ENCODE measurements at places on chromosomes 6 and 20.
A peak's percentile ranks its signal among the peaks of the same experiment; 100 is the strongest.

- DNase-seq = no peak
These were observed 97.3 kb downstream of the TBC1D32 start for GRCh38 chr6:121236984-121237383.

- DNase-seq = peak; percentile 47
These were observed 70.4 kb upstream of the KCNQ5 start for GRCh38 chr6:72551470-72551869.

GRCh38 chr20:53763707-53764414, 170.2 kb upstream of the ZNF217 start:
- DNase-seq = peak; percentile 60

DNA sequence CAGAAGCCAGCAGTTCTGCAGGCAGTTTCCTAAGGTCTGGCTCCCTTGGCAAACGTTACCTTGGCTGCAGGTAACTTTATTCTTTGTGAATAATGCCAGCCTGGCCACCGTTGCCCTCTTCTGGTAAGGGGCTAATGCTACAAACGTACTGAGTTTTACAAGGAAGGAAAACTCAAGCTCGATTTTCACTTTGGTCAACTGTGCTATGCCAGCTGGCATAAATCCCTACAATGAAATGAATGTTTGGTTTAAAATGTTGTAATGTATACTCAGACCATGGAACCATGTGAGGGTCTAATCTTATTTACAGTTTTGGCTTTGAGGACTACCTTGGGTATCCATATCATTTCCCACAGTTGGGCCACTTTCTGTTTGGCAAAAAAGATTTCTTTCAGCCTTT, 101.4 kb downstream of the SLX4IP start:
- peak; percentile 56 for DNase-seq

GRCh38 chr20:8019998-8020247, 362 bp upstream of the TMX4 start:
- DNase-seq = no peak
